ENCODE measurements at places on chromosomes 12 and 14.

DNA sequence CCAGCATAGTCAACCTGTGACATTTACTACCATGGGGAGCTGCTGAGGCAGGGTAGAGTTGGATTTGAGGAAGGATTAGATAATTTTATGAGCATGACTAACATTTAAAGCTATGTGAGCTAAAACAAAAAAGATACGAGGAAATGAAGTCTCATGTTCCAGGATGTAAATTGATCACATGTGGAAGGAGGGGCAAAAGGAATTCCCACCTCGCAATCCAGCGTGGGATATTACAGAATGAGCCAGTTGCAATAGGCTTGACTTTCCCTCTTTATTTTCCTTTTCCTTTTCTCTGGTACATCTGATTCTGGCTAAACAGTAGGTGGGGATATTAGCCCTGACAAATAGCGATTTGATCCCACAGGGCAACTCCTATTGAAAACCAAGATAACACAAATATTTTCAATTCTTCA lies 214.9 kb upstream of the HMGA2 start:
- no peak for DNase-seq

GRCh38 chr12:17028348-17028747 lies 422.4 kb upstream of the LMO3 start:
- no peak for DNase-seq

- no peak for DNase-seq
Observed at GRCh38 chr14:93535537-93535936, 104.8 kb downstream of the UNC79 start.

DNA sequence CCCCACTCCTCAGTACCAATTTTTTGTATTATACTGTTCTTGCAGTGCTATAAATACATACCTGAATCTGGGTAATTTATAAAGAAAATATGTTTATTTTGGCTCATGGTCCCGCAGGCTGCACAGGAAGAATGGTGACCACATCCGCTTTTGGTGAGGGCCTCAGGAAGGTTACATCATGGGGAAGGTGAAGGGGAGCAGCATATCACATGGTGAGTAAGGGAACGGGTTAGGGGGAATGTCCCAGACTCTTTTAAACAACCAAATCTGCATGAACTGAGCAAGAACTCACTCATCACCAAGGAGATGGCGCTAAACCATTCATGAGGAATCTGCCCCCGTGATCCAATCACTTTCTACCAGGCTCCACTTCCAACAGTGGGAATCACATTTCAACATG lies 40.0 kb downstream of the OSBPL8 start:
- no peak for DNase-seq
